NCI-H1436 (cell line): ENCODE measurements at places on chromosomes 1 and 21.

DNA sequence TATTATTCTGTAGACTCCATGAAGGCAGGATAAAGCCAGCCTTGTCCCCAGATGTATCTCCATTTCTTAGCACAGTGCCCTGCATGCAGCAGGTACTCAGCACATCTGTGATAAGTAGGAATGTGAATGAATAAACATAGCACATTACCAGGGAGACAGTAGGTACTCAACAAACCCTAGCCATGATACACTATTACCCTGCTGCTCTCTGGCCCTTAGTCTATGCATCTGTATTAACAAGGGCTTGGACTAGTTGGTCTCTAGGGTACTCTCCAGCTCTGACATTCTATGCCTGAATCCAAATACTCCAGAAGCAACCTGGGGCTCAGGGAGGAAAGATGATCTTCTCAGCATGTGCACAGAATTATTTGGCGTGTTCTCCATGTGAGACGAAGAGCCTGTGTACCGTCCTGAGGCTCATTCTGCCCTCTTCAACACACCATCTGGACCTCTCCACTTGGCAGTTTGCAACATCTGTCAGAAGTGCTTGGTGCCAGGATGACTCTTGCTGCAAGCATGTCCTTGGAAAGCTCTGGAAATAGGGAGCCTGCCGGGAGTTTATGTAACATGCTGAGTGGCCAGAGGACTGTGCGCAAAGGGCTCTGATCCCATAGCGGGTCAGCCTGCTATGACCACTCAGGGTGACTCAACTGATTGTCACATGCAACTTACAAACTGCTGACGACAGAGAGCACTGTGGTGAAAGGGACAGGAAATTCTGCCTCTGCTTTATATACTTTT, 228.2 kb upstream of the USP24 start:
- DNase-seq, result no peak

- DNase-seq, result peak; percentile 67
Observed at GRCh38 chr1:205317311-205317917, 4.1 kb downstream of the NUAK2 start.

GRCh38 chr1:160745551-160745950, 6.5 kb downstream of the SLAMF7 start:
- DNase-seq, result no peak

DNA sequence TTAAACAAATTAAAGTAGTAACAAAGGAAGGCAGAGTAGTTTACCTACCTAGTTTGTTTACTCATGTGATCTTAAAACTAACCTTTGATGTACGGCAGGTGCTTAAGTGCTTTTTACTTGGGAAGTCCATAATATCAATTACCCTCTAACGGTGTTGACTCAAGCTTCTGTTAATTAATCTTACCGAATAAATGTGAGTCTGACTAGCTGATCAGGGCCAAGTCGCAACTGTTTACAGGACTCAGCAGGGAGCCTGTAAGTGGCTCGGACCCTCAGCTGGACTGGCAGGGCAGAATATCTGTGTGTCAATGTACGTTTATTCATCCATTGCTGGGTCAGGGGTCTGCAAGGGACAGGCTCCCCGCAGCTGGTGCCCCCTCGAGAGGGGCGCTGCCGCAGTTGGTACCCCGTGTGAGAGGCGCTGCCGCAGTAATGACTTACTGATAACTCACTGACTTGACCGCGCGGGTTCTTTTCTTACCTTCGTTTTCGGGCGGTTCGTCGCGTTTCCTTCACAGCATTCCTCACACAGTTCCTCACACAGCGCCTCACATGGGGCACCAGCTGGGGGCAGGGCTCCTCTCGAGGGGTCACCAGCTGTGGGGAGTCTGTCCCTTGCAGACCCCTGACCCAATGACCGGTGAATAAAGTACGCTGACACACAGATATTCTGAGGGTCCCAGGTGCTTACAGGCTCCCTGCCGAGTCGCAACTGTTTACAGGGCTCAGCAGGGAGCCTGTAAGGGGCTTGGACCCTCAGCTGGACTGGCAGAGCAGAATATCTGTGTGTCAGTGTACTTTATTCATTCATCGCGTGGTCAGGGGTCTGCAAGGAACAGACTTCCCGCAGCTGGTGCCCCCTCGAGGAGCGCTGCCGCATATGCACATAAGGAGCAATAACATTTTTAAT, 3.0 kb downstream of the FMO1 start:
- peak; percentile 32 for DNase-seq

DNA sequence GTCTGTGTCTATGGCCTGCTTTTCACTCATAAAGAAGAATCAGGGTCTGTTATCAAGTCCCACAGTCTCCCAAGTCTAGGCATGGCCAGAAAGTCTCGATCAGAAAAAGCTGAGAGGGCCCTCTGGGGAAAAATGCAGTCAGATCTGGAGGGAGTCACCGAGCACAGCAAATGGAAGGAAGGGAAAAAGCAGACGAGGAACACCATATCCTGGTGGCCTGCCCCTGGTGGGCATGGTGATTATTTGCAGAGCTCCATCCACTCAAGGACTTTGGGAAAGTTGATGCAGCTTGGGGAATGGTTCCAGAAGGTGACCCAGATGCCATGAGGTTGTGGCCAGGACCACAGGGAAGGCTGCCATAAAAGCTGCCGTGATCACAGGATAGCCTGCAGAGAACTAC, 189.1 kb downstream of the CLIC6 start:
- no peak for DNase-seq
